ENCODE measurements at places on chromosomes 4 and X. TPM values are rescaled to one million over a fixed set of nuclear protein-coding genes. Genes with fewer than 3 reads are reported as not detected.

TBCK gene
- total RNA-seq = 47.5 TPM

DCAF12L2 gene
- not detected for total RNA-seq

HAUS3 gene
- total RNA-seq = 8.2 TPM

MAGEA8 gene
- total RNA-seq = not detected

FGFRL1 gene
- total RNA-seq = 3.4 TPM

HEPH gene
- under 0.01 TPM for total RNA-seq

TECRL gene
- not detected for total RNA-seq

MAOB gene
- total RNA-seq = not detected

CCNG2 gene
- 50.3 TPM for total RNA-seq

C4orf36 gene
- not detected for total RNA-seq

SERTM2 gene
- not detected for total RNA-seq

SPIN2A gene
- total RNA-seq = 0.54 TPM

CCNB3 gene
- 0.39 TPM for total RNA-seq

NXF2 gene
- total RNA-seq = not detected

OPHN1 gene
- total RNA-seq = 10.1 TPM

BANK1 gene
- total RNA-seq = 0.39 TPM

GUCY1B1 gene
- total RNA-seq = 9.0 TPM

MXD4 gene
- total RNA-seq = 130 TPM

HSFX4 gene
- not detected for total RNA-seq

DCHS2 gene
- total RNA-seq = under 0.01 TPM

TLR6 gene
- 7.8 TPM for total RNA-seq

UGT2B10 gene
- not detected for total RNA-seq

FRMPD3 gene
- total RNA-seq = 0.33 TPM

SPINK2 gene
- total RNA-seq = not detected

TSC22D3 gene
- 64.2 TPM for total RNA-seq

PAGE2 gene
- total RNA-seq = not detected

HSD17B11 gene
- total RNA-seq = 27.1 TPM

AADAT gene
- total RNA-seq = 18.8 TPM

ZFYVE28 gene
- 8.2 TPM for total RNA-seq

ATP6AP2 gene
- total RNA-seq = 94.6 TPM

S100P gene
- total RNA-seq = 1.2 TPM

PAGE4 gene
- total RNA-seq = not detected

DGKK gene
- total RNA-seq = not detected

PLP1 gene
- total RNA-seq = not detected
